ENCODE measurements at places on chromosomes 3 and 15.

GRCh38 chr3:114746502-114746901, 400.6 kb downstream of the ZBTB20 start:
- DNase-seq = no peak

DNA sequence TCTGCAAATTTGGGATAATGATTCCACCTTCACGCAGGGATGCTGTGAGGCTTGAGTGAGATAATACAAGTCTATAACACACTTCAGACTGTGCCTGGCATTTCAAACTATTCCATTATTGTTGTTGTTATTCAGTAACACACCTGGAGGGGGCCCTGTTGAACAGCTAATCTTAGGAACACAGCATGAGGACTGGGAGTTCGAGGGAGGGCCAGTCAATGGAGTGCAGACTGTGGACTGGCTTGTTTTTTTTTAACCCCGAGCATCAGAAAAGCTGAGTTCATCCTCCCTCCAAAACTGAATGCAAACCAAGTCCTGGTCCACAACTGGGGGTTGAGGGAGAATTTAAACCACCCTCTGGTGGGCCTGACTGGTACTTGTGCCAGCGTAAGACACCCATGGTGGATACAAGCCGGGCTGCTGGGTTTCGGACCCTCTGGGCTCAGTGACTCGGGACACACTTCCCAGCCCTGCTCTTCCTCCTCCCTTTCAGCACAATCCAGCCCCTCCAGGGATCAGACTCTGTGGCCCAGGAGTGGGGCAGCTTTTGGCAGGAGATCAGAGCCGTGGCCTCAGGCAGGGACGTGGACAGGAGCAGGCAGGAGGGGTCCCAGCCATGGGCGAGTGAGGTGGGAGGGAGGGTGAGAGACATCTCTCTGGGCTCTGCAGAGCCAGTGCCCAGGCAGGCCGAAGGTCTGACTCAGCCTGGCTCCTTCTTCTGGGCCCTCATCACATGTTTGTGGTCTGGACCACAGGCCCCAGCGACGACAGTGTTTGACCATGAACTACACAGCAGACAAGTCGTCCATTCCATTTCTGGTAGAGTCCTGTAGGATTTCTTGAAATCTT, 36.3 kb upstream of the MEX3B start:
- DNase-seq = no peak

- DNase-seq = no peak
These were observed 29.1 kb downstream of the CHST14 start for GRCh38 chr15:40499931-40500330.

DNA sequence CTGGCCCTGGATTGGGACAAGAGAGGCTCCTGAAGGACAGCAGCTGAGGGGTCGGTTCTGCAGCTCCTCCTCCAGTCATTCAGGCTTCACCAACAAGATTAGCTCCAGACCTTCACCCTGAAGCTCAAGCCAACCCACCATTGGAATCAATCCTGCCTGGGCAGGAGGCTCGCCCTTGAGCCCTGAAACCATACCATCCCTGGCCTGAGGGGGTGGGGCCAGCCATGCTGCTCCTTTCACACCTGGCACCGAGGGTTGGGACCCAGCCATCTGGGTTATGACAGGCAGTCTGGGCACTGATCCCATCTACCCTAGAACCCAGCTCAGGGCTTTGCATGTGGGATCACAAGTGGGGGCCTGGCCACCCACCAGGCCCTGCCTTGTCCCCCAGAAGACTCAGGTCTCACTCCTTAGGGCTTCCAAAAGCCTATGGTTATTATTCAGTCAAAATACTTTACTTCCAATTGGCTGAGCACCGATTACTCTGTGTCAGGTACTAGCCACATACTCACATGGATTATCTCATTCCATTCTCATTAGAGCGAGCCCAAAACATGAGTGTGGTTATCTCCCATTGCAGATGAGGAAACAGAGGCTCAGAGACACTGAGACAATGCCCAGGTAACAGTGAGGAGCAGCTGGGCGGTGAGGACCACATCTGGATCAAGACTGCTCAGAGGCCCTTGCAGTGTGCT, 3.1 kb downstream of the ABHD14B start:
- no peak for DNase-seq

DNA sequence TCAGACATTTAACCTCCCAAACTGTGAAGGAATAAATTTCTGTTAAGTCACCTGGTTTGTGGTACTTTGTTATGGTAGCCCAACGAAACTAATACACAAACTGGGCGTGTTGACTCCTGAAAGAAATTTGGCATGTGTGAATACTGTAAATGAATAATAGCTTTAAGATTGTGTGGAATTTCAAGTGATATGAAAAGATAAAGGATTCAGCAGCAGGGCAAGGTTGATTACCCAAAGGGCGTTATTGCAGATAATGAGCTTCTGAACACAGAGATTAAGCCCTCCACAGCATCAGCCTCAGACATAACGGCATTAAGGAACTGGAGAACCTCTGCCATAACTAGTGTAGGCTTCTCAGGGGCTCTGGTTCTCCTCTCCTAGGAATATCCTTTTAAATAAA, 451.5 kb upstream of the NECTIN3 start:
- DNase-seq = no peak

- no peak for DNase-seq
These were observed 98.3 kb downstream of the THRB start for GRCh38 chr3:24396338-24396737.

DNA sequence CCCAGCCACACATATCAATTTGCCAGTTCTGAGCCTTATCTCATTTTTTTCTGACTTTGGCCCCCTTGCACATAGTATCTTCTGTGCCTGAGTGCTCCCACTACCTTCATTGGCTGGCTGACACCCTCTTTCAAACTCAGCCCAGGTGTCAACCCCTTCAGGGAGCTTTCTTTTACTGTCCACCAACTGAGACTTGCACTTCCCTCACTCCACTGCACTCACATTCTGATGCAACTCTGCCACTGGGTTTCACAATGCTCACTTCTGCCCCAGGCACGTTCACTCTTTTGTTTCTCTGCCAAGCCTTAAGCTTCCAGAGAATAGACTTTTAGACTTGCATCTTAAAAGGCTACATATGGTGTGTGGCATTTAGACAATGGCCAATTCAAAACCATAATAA, 101.5 kb upstream of the CBLB start:
- no peak for DNase-seq

- no peak for DNase-seq
These were observed 208.3 kb upstream of the RBMS3 start for GRCh38 chr3:29072611-29073010.

DNA sequence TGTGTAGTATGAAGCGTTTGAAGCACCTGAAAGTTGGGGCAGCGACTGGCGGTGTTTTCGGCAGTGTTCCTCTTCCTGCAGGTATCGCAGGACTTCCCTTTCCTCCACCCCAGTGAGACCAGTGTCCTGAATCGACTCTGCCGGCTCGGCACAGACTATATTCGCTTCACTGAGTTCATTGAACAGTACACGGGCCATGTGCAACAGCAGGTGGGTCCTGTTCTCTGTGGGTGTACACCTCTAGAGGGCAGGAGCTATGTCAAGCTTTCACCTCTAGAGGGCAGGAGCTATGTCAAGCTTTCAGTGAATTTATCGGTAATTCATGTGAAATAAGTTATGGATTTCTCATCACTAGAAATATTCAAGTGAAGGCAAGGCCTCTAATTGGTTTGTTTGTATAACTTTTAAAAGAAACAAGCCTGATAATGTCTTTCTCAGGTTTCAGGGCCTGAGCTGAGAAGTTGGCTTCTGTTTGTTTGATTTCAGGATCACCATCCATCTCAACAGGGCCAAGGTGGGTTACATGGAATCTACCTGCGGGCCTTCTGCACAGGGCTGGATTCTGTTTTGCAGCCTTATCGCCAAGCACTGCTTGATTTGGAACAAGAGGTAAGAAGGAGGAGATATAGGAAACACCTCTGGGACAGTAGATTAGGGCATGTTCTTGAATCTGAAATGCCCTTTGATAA, 5.3 kb downstream of the TUBGCP4 start:
- DNase-seq = peak; percentile 58

GRCh38 chr15:56608140-56608778, 125.0 kb downstream of the ZNF280D start:
- DNase-seq = no peak

GRCh38 chr15:70061696-70062270, 35.9 kb downstream of the TLE3 start:
- DNase-seq = no peak

- DNase-seq = no peak
These were observed 232.1 kb downstream of the CTNNB1 start for GRCh38 chr3:41431386-41431785.
